Fibroblast of skin of scalp (primary cell): ENCODE measurements at places on chromosomes 1 and 21.

- DNase-seq, result no peak
These were observed 10.2 kb upstream of the PRDX1 start for GRCh38 chr1:45531873-45532272.

- no peak for DNase-seq
These were observed 2.7 kb downstream of the CDKN2C start for GRCh38 chr1:50972766-50973165.

- no peak for DNase-seq
These were observed 393.2 kb downstream of the RWDD3 start for GRCh38 chr1:95627244-95627643.

DNA sequence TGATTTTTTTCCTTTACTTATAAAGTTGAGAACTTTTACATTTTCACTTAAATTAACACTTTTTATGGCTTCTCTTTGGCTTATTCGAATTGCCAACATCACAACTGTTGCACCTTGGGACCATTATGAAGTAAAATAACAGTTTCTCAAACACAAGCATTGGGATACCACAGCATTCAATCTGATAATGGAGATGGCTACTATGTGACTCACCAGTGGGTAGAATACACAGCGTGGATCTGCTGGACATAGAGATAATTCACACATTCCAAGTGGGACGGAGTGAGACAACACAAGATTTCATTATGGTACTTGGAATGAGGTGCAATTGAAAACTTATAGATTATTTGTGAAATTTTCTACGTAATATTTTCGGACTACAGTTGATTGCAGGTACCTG lies 68.0 kb downstream of the ADAMTS1 start:
- DNase-seq, result no peak

DNA sequence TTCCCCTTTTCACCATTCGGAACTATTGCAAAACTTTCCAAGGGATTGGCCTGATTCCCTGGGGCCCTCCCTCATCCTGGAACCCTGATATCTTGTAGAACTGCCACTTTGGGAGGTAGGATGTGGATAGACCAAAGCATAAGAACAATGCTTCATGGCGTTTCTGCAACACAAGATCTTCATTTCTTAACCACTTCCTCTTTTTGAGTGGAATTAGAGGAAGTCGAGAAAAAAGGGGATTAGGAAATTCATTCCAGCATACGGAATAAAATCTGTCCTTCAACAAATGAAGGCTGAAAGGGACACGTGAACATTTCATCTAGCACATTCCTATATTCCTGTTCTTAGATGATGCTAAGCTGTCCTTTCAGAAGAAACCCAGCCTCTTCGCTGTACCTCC lies 149.3 kb downstream of the HUNK start:
- no peak for DNase-seq

- peak; percentile 46 for DNase-seq
These were observed 165.0 kb downstream of the RHOU start for GRCh38 chr1:228900099-228900885.

- DNase-seq, result no peak
These were observed 48.1 kb downstream of the MORN1 start for GRCh38 chr1:2343023-2343935.

DNA sequence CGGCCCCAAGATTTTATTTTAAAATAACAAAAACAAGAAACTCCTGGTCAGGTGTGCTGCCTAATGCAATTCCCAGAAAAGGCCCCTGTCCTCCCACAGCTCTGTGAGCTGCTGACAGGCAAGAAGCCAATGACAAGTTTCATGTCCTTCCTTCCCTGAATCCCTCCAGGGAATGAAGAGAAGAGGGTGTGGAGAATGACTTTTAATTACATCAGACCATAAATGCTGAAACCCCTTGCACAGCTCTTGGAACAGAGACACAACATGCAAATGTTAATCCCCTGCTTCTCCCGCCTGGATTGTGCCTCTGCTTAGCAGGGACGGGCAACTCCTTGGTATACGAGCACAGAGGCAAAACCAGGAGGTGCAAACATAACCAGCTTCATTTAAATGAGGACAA lies 228.1 kb upstream of the CAMK1G start:
- DNase-seq, result no peak

DNA sequence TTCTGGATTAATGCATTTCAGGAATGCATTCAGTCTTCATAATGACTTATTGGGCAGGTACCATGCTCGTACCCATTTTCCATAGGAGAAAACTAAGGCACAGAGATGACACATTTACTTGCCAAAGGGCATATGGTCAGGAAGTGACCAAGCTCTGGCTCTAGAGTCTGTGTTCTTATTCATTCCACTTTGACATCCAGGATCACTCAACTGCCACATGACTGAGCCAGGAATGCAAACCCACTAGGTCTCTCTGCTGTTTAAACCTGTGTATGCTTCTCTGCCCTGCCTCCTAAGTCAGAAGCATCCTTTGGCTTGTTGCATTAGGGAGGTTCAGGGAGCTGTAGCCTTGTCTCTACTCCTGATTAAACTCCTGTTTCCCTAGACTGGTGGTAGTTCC lies 7.5 kb downstream of the KAZN start:
- DNase-seq, result no peak

DNA sequence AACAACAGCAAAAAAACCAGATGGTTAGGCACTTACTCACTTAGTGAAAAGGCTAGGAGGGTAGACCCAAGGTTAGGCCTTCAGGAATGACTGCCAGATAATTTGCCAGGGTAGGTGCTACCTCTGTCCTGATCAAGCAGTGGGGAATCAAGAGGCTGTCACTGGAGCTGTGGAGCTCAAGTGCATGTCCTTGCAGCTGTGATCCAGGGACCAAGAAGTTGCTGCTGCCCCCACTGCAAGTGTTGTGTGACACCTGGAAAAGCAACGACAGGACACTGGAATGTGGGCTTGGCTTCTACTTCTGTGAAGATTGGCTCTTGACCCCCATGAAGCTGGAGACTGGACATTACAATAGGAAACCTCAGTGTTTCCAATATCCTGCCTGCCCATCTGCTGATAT lies 72.1 kb downstream of the PEX14 start:
- no peak for DNase-seq

GRCh38 chr1:219210067-219210466 lies 36.4 kb downstream of the LYPLAL1 start:
- no peak for DNase-seq

DNA sequence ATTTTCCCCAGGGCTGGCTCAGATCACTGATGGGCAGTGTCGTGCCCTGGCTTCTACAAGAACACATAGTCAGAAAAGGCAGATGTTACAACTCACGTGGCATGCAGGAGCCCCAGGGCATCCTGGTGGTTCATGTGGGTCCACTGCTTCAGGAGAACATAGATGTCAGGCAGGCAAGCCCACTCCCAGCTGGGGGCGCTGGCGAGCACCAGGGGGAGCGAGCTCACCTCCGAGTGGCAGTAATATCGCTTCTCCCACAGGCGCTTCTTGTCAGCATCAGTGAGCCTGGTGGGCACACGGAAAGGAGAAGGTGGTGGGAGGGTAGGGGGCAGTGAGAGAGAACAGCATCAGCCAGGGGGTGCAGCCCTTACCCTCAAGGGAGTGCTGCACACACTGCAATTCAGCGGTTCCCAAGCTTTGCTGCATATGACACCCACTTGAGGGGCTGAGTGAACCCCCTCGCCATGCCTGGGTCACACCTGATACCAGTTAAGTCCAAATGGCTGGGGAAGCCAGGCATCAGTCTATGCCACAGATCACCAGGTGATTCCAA lies 34.3 kb upstream of the PPP1R15B start:
- DNase-seq, result peak; percentile 29

DNA sequence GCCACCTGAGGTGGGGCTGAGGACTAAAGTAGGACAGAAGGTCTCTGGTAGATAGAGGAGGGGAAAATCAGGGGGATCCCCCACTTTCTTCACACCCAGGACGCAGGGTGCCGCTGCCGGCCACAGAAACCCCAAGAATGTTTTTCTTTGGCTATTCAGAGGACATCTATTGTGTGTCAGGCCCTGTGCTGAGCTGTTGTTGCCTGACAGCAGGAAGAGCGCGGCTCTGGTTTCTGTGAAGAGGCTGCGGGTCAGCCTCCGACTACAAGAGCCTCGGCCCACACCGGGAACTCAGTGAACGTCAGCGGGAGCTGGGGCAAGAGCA lies 407 bp upstream of the PIGV start:
- DNase-seq, result peak; percentile 53

DNA sequence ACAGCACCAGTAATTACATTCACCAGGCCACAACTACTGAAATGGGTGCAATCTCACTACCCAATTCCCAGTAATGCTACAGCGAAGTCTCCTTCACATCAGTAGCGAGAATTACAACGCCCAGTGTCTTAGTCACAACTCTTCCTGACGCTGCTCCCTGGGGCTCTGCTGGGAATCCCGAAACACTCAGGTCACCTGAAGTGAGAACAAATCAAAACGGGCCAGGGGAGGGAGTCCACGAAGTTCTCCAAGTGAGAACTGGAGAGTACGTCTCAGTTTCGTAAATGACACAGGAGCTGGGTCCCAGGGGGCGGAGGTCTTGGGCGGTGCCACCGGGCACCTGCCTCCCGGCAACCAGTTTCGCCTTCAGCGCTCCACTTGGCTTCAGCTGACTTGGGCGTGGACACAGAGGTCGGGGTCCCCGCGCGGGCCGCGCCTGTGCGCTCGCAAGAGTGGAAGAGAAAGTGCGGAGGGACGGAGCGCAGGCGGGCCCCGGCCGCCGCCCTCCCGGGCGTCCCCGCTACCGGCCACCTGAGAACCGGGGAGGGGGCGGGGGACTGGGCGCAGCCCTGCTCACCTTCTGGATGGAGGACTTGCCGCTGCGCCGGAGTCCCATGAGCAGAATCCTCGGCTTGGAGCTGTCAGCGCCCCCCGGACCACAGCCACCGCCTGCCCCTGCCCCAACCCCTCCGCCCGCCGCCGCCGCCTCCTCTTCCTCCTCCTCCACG lies 575 bp downstream of the RRAGC start:
- peak; percentile 27 for DNase-seq

DNA sequence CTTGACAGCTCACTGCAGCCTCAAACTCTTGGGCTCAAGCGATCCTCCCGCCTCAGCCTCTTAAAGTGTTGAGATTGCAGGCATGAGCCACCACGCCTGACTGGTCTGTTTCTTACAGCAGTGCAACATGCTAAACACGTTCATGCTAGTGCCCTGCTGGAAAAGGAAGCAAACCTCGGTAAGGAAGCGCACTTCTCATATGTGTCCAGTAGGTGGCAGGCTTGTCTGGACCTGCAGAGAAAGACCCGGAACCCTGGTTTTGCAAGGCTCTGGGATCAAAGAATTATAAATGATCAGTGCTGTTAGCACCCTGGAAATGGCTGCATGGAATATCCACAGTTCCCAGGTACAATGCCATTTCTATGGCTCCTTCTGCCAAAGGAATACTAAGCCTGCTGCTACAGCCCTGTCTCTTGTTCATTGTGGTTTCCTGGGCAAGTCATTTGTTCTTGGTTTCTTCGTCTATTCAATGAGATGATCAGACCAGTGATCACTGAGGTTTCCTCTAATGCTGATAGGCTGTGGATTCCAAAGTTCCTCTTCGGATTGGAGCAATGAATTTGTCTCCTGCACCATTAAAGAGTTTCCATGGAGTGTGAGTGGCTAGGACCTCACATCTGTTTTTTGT lies 15.9 kb downstream of the RNU5D-1 start:
- peak; percentile 68 for DNase-seq

DNA sequence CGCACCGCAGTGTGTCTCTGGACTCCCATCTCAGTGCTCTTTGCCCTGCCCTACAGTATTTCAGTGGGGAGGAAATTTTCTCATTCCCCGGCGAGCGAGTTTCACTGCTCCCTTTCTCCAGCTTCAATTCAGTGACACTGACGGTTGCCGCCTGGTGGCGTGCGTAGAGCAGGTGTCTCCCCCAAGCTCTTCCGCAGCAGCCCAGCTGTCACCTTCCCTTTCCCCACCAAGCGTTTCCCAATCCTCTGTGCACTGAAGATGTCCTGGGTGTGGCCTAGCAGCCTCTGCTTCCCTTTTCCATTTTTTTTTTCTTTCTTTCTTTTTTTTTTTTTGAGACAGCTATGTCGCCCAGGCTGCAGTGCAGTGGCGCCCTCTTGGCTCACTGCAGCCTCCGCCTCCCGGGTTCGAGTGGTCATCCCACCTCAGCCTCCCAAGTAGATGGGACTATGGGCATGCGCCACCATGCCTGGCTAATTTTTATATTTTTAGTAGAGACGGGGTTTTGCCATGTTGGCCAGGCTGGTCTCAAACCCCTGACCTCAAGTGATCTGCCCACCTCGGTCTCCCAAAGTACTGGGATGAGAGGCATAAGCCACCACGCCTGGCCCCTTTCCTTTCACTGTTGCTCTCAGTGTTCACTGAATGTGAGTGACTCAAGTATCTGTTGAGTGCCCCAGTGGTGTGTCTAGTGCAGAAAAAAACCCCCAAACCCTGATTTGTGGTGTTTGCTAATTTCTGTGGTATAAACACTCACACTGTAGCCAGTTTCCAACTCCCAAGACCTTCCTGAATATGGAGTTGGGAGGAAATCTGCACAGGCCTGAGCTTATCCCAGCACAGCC lies 30.1 kb downstream of the TNFRSF1B start:
- no peak for DNase-seq
